Activated CD4-positive, alpha-beta T cell treated with anti-CD3 and anti-CD28 coated beads for 36 hours (primary cell): ENCODE measurements at places on chromosomes 5 and 9. TPM values are rescaled to one million over a fixed set of nuclear protein-coding genes. Genes with fewer than 3 reads are reported as not detected.

BBLN gene
- 68.5 TPM for total RNA-seq

- no peak for DNase-seq
Measured at GRCh38 chr5:76368941-76369340, 34.1 kb upstream of the IQGAP2 start.

DNA sequence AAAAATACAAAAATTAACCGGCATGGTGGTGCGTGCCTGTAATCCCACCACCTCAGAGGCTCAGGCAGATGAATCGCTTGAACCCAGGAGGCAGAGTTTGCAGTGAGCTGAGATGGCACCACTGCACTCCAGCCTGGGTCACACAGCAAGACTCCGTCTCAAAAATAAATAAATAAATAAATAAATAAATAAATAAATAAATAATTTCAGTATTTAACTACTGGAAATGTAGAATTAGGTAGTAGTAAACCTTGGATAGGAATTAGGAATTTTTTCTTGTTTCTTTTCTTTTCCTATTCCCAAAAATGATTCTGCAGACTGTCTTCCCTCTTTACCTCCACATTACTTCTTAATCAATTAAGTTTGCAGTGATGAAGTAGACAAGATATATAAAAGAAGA, 103.2 kb downstream of the PLK2 start:
- no peak for DNase-seq

DNA sequence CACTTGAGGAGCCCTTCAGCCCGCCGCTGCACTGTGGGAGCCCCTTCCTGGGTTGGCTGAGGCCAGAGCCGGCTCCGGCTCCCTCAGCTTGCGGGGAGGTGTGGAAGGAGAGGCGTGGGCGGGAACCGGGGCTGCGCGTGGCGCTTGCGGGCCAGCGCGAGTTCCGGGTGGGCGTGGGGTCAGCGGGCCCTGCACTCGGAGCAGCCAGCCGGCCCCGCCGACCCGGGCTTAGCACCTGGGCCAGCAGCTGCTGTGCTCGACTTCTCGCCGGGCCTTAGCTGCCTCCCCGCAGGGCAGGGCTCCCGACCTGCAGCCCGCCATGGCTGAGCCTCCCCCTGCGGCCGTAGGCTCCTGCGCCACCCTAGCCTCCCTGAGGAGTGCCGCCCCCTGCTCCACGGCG, 6.2 kb upstream of the SHB start:
- DNase-seq, result no peak
